ENCODE measurements at places on chromosomes 5 and 9. TPM values are rescaled to one million over a fixed set of nuclear protein-coding genes. Genes with fewer than 3 reads are reported as not detected.

The FBP1 gene
- 0.92 TPM for total RNA-seq

DNA sequence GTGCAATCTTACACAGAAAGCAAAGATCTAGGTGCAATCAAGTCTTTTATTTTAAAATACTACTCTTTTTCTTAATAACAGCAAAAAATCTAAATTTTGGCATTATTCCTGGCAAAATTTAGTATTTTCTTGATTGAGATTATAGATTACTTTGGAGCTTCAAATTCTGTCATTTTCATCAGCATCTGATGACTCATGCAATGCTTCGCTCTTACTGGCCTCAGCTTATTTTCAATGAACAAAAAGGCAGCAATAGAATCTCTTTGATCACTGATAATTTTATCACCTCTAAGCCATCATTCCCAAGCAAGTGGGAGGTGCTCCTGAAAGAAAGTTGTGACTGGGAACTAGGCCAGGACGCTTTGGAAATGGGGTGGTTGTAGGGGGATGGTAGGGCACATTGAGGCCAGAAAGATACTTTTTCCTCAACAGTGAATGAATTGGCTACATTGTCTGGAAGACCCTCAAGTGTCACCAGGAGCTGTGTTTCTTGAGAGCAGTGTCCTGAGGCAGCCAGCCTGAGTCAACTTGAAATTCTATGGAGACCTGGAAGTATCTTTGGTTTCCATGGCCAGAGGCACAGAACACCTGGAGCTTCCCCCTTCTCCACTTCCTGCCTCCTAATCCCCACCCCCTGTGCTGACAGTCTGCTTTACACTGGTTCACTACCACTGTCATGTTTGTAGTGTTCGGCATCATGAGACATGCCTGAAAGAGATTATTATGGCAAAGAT, 46.9 kb upstream of the APC start:
- no peak for DNase-seq

DNA sequence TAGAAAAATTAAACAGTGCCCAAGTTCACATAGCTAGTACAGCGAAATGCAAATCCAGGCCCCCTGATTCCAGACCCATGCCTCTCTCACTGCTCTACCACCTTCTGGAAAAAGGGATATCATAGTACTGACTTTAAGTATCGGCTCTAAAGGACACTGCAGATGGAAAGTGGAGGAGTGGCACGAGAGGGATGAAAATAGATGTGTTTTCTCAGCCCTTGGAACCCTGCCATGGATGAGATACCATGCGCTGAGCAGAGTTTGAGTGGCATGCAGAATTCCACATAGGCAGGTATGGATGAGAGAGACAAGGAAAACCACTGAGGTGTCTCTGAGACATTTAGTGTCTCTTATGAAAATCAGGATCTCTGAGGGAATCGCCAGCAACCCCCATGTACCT, 18.8 kb downstream of the CKMT2 start:
- DNase-seq = no peak

DNA sequence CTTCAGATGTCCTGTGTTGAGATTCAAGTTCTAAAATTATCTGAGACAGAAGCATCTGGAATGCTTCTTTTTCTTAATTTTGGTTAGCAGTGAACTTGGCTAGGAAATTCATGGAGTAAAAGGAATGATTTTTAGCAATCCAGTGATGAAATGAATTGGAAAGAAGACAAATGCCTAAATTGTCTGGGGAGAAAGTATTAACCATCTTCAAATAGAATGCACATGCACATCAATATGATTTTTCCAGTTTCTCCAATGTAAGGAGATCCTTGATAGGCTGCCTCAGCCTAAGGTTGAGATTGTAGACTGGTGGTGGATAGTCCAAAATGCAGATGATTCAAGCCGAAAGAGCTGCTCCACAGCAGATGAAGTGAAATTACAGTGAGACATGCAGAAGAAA, 106.7 kb downstream of the PCSK5 start:
- no peak for DNase-seq

- DNase-seq = no peak
These were observed 318.9 kb upstream of the GRAMD2B start for GRCh38 chr5:126104341-126104740.

GRCh38 chr5:61603211-61603908, 271.3 kb downstream of the ZSWIM6 start:
- no peak for DNase-seq
